PC-9 (cell line): ENCODE measurements at places on chromosomes 3 and 15. TPM values are rescaled to one million over a fixed set of nuclear protein-coding genes. Genes with fewer than 3 reads are reported as not detected.
A peak's percentile ranks its signal among the peaks of the same experiment; 100 is the strongest.

GRCh38 chr15:67064607-67065530 is 533 bp upstream of the SMAD3 start:
- H3K4me1 ChIP-seq = peaks cover 14% of the 10 kb centered on the region
- H3K27ac ChIP-seq = peak overlapping the region; percentile 78
- peaks cover 12% of the 10 kb centered on the region; the same call in 1 of the 2 replicates for H3K36me3 ChIP-seq
- H3K4me3 ChIP-seq = peak overlapping the region; percentile 74

GRCh38 chr3:144394032-144394431 is 422.4 kb downstream of the DIPK2A start:
- peaks cover 12% of the 10 kb centered on the region for H3K4me1 ChIP-seq
- peak; percentile 34 for DNase-seq
- H3K36me3 ChIP-seq = no peaks in the 10 kb centered on the region
- no peaks in the 10 kb centered on the region for H3K27me3 ChIP-seq
- H3K4me3 ChIP-seq = no peak overlapping the region

- no peak for DNase-seq
- no peaks in the 10 kb centered on the region for H3K36me3 ChIP-seq
- H3K27me3 ChIP-seq = no peaks in the 10 kb centered on the region
- H3K27ac ChIP-seq = no peak overlapping the region
- no peak overlapping the region for H3K4me3 ChIP-seq
- H3K4me1 ChIP-seq = no peaks in the 10 kb centered on the region
Observed at GRCh38 chr3:6697722-6698121, 163.2 kb upstream of the GRM7 start.

DNA sequence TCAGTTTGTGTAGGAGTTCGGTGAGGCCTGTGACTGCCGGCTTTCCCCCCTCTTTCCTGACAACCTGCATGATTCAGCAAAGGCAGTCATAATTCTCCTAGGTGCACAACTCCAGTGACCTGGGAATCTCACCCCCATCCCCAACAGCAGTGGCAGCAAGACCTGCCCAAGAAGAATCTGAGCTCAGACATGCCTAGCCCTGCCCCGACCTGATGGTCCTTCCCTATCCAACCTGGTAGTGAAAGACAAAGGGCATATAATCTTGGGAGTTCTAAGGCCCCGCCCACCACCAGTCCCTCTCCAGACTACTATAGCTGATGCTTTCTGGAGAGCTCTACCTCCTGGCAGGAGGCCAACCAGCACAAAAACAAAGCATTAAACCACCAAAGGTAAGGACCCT is 44.2 kb upstream of the ZBED2 start:
- no peak overlapping the region for H3K4me3 ChIP-seq
- H3K27me3 ChIP-seq = no peaks in the 10 kb centered on the region

IQCH gene
- total RNA-seq = 7.5 and 8.6 TPM in 2 replicates

CD47 gene
- total RNA-seq = 74.8 and 76.9 TPM in 2 replicates

MAP1A gene
- 1.5 and 2.1 TPM in 2 replicates for total RNA-seq
